Fibroblast of lung (primary cell): ENCODE measurements at places on chromosomes 13 and 19. TPM values are rescaled to one million over a fixed set of nuclear protein-coding genes. Genes with fewer than 3 reads are reported as not detected.

The HSPB6 gene
- 47.8 and 54.3 TPM in 2 replicates for total RNA-seq

The LAIR2 gene
- not detected in 2 replicates for total RNA-seq

The CEACAM1 gene
- total RNA-seq = not detected in 2 replicates

The VMAC gene
- total RNA-seq = 6.4 and 8.3 TPM in 2 replicates

The IGSF23 gene
- 0.26 and 0.33 TPM in 2 replicates for total RNA-seq
